Psoas muscle (tissue), 8 donors: ENCODE measurements at places on chromosomes 16 and 17. TPM values are rescaled to one million over a fixed set of nuclear protein-coding genes. Genes with fewer than 3 reads are reported as not detected.

The SRCIN1 gene
- total RNA-seq, result 0.39 TPM

The C1QTNF1 gene
- 22.8 TPM for total RNA-seq

The PHF12 gene
- 28.6 TPM for total RNA-seq

The BANP gene
- total RNA-seq, result 15.3 TPM

The ORAI3 gene
- 5.8 TPM for total RNA-seq

GRCh38 chr16:88768071-88768783 is 16.8 kb downstream of the PIEZO1 start:
- no peak overlapping the region for H3K27ac ChIP-seq
- H3K27me3 ChIP-seq, result peaks cover 4% of the 10 kb centered on the region
- no peak for DNase-seq
- no peaks in the 10 kb centered on the region for H3K36me3 ChIP-seq

- H3K4me1 ChIP-seq, result peaks cover 5% of the 10 kb centered on the region
- no peak for DNase-seq
- no peak overlapping the region for H3K4me3 ChIP-seq
- H3K36me3 ChIP-seq, result no peaks in the 10 kb centered on the region
- no peaks in the 10 kb centered on the region for H3K27me3 ChIP-seq
These were observed 3.1 kb downstream of the ABAT start for GRCh38 chr16:8677481-8677880.

GRCh38 chr16:8622315-8622656 is 788 bp downstream of the METTL22 start:
- H3K36me3 ChIP-seq, result peaks cover 6% of the 10 kb centered on the region
- H3K27ac ChIP-seq, result peak overlapping the region; percentile 94
- peaks cover 18% of the 10 kb centered on the region for H3K4me1 ChIP-seq

DNA sequence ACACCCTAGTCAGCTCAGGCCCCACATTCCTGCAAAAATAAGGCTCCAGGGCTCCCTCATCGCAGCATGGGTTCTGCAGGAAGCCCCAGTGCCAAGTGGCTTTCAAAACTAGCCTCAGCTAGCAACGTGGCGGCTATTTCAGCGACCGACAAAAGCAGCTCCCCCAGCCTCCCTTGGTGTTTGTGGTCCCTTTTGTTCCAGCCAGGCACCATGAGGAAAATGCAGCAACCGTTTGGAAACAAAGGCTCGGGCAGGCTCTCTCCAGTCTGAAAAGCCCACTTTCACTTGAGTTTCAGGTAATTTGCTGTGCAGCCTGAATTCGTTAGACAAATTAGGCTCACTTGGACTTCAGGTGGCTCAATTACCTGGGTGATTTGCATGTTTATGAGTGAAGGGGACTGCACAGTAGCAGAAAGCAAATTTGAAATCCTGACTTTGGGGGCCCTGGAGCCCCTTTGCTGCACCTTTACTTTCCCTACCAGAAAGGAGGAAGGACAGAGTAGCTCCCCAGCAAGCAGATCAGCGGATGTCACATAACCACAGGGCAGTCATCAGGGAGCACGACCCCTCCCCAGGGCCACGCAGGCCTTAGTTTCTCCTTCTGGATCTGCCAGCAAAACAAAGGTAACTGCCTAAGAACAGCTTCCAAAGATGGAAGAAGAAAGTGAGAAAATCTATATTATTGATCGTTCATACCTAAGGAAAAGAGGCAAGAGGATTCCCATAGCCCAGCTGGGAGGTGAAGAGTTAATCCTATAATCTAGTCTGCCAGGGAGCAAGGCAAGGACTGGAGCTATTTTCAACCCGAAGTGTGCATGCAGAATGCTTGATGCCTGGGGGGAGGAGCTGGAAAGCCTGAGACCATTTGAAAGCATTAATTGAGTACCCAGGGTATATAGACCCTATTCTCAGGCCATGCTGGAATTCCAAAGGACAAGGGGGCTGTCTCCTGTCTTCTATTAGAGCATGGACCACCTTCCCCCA is 143.1 kb upstream of the SDK2 start:
- no peak overlapping the region for H3K4me3 ChIP-seq
- DNase-seq, result no peak
- no peaks in the 10 kb centered on the region for H3K4me1 ChIP-seq
- no peaks in the 10 kb centered on the region for H3K36me3 ChIP-seq
- peaks cover 10% of the 10 kb centered on the region for H3K27me3 ChIP-seq

DNA sequence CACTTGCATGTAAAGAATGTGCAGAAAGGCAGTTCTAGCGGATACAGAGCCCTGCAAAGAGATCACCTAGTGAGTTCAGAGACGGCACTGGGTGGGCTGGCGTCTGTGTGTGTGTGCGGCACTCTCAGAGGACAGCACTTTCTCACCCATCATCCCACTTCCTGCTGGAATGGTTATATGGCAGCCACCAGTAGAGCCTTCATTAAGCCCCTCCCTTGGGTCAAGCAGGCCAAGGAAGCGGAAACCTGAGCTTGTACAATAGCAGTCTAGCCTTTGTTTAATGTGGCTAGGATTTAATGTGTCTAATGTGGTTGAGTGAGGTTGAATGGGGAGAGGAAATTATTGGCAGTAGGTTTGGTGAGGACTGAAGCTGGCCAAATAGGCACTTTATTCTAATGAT is 88.3 kb upstream of the ELAC2 start:
- H3K27ac ChIP-seq, result no peak overlapping the region
- no peaks in the 10 kb centered on the region for H3K27me3 ChIP-seq
- no peaks in the 10 kb centered on the region for H3K4me1 ChIP-seq
- no peaks in the 10 kb centered on the region for H3K36me3 ChIP-seq

- H3K27me3 ChIP-seq, result no peaks in the 10 kb centered on the region
- no peaks in the 10 kb centered on the region for H3K36me3 ChIP-seq
- H3K4me3 ChIP-seq, result no peak overlapping the region
- no peak for DNase-seq
- no peak overlapping the region for H3K27ac ChIP-seq
These were observed 206.4 kb downstream of the ENGASE start for GRCh38 chr17:79280866-79281572.

DNA sequence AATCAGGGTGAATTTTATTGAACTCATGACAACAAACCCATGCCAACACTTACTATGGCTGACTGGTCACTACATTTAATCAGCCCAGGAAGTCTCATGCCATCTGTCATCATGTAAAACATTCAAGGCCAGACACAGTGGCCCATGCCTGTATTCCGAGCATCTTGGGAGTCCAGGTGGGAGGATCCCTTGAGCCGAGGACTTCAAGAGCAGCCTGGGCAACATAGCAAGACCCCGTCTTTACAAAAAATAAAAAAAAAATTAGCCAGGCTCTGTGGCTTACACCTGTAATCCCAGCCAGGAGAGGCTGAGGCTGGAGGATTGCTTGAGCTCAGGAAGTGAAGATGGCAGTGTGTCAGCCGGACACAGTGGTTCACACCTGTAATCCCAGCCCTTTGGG is 4.9 kb upstream of the MED1 start:
- no peak for DNase-seq
- no peak overlapping the region for H3K27ac ChIP-seq
- no peak overlapping the region for H3K4me3 ChIP-seq
- H3K27me3 ChIP-seq, result no peaks in the 10 kb centered on the region
- H3K4me1 ChIP-seq, result no peaks in the 10 kb centered on the region

DNA sequence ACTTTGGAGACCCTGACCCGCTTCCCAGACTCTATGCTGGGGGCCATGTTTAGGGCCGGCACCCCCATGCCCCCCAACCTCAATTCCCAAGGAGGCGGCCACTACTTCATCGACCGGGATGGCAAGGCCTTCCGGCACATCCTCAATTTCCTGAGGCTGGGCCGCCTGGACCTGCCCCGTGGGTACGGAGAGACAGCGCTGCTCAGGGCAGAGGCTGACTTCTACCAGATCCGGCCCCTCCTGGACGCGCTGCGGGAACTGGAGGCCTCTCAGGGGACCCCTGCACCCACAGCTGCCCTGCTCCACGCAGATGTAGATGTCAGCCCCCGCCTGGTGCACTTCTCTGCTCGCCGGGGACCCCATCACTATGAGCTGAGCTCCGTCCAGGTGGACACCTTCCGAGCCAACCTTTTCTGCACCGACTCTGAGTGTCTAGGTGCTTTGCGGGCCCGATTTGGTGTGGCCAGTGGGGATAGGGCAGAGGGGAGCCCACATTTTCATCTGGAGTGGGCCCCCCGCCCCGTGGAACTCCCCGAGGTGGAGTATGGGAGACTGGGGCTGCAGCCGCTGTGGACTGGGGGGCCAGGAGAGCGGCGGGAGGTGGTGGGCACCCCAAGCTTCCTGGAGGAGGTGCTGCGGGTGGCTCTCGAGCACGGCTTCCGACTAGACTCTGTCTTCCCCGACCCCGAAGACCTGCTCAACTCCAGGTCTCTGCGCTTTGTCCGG is 1.1 kb downstream of the KCTD11 start:
- H3K36me3 ChIP-seq, result no peaks in the 10 kb centered on the region
- H3K27ac ChIP-seq, result peak overlapping the region; percentile 100
- peak overlapping the region; percentile 98 for H3K4me3 ChIP-seq
- H3K27me3 ChIP-seq, result no peaks in the 10 kb centered on the region
- H3K4me1 ChIP-seq, result peaks cover 42% of the 10 kb centered on the region

DNA sequence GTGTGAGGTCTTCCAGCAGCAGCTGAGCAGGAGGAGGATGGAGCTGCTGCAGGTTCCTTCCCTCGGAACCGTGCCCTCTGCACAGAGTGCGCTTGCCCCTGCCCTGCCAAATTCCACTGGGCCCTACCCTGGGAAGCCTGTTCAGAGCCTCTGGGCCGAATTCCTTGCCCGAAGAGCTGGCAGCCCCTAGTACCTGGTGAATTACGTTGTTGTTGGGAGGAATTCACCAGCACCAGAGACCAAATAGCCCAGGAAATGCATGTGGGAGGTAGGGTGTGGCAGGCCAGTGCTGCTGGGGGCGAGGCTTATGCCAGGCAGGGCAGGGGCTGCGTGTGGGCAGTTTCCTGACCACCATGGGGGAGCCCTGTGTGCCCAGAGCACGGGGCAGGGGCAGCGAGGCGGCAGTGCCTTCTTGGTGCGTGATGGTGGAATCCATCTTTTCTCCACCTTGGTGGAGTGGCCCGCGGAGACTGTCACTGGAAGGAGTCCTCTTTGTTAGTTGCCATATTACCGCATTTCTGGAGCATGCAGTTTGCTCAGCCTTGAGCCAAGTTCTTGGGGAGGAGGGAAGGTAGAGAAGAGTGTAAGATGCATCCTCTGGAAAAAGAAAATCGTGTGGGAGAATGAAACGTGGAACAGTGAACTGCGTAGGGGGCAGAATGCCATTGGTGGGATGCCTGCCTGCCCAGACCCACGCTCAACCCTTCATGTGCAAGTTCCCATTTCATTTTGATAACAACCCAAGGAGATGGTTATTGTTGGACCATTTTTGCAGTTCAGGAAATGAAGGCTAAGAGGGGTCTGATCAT is 2.3 kb downstream of the MRC2 start:
- H3K27me3 ChIP-seq, result peaks cover 13% of the 10 kb centered on the region
- H3K36me3 ChIP-seq, result no peaks in the 10 kb centered on the region
- no peak for DNase-seq
- H3K4me1 ChIP-seq, result peaks cover 5% of the 10 kb centered on the region

DNA sequence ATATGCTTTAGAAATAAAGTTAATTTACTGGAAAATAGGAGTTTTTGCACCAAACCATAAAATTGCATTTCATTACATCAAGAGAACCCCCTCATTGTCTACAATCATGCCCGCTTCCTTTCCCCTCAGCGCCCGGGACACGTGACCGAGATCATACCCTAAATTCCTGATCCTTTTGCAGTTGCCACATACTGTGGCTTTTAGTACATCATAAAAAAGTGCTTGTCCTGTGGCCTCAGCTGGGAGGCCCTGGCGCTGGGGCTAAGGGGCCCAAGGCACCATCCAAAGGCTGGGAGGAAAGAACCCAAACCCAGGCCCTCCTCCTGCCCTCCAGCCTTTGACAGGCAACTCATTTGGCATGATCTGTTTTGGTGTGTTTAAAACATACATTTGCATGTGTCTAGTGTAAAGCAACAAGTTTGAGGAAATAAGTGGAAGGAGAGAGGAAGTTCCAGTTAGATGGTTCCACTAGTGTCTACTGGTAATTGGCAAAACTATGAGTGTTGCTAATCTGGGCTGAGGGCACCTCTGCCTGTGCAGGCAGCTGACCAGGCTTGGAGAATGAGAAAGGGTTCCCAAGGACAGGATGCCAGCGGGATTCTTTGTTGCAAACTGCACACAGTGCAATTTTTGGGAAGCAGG is 6.0 kb downstream of the CDK5R1 start:
- H3K27ac ChIP-seq, result no peak overlapping the region
- no peak for DNase-seq
- H3K4me1 ChIP-seq, result peaks cover 34% of the 10 kb centered on the region
- no peaks in the 10 kb centered on the region for H3K27me3 ChIP-seq

GRCh38 chr16:88349903-88350900 is 32.6 kb upstream of the ZNF469 start:
- H3K27ac ChIP-seq, result no peak overlapping the region
- H3K27me3 ChIP-seq, result peaks cover 2% of the 10 kb centered on the region
- no peaks in the 10 kb centered on the region for H3K4me1 ChIP-seq
- no peaks in the 10 kb centered on the region for H3K36me3 ChIP-seq
- H3K4me3 ChIP-seq, result no peak overlapping the region

The JUP gene
- 52.4 TPM for total RNA-seq

- no peaks in the 10 kb centered on the region for H3K36me3 ChIP-seq
- H3K27ac ChIP-seq, result no peak overlapping the region
- H3K4me3 ChIP-seq, result no peak overlapping the region
- no peaks in the 10 kb centered on the region for H3K4me1 ChIP-seq
These were observed 28.0 kb downstream of the ADGRG5 start for GRCh38 chr16:57570301-57571070.

DNA sequence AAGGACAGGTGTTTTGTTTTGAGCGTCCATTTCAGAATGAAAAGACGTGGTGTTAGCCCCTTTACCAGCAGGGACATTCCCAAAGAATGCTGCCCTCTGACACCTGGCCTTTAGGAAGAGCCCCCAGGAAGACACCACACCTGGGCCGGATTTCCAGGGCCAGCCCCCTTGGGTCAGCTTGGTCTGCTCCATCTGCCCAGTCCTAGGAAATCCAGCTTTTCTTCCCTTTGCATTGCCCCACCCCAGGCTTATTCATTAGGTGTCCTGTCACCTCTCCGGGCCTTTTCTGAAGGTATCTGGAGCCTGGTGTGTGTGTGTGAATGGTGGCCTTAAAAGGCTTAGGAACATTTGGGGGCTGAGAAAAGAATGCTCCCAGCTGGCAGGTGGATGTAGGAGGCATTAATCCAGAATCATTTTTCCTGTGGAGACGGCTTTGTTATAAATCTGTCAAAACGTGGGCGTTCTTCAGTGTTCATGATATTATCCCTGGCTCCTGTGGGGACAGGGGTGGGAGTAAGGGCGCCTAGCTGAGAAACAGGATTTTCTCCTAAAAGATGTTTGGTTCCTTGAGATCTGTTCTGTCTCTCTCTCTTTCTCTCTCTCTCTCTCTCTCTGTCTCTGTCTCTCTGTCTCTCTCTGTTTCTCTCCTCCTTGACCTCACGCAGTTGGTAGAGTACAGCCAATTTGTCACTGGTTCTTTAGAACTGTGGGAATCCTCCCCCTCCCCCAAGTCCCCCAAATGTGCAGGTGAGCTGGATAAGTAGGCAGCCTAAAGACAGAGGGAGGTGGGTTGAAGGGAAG is 84.0 kb downstream of the NTN1 start:
- no peak overlapping the region for H3K27ac ChIP-seq
- H3K36me3 ChIP-seq, result no peaks in the 10 kb centered on the region
- H3K4me1 ChIP-seq, result no peaks in the 10 kb centered on the region
- DNase-seq, result no peak
- H3K27me3 ChIP-seq, result no peaks in the 10 kb centered on the region
- no peak overlapping the region for H3K4me3 ChIP-seq

GRCh38 chr16:67294938-67295361 is 15.6 kb downstream of the PLEKHG4 start:
- H3K4me1 ChIP-seq, result no peaks in the 10 kb centered on the region
- DNase-seq, result no peak
- H3K27ac ChIP-seq, result no peak overlapping the region
- H3K4me3 ChIP-seq, result no peak overlapping the region
- no peaks in the 10 kb centered on the region for H3K36me3 ChIP-seq
